ENCODE measurements at places on chromosomes 5 and 9. TPM values are rescaled to one million over a fixed set of nuclear protein-coding genes. Genes with fewer than 3 reads are reported as not detected.

- DNase-seq: no peak
Measured at GRCh38 chr5:139919308-139919707, 123.7 kb downstream of the PSD2 start.

- no peak for DNase-seq
Measured at GRCh38 chr9:115540091-115540490, 422.1 kb upstream of the TNC start.

DNA sequence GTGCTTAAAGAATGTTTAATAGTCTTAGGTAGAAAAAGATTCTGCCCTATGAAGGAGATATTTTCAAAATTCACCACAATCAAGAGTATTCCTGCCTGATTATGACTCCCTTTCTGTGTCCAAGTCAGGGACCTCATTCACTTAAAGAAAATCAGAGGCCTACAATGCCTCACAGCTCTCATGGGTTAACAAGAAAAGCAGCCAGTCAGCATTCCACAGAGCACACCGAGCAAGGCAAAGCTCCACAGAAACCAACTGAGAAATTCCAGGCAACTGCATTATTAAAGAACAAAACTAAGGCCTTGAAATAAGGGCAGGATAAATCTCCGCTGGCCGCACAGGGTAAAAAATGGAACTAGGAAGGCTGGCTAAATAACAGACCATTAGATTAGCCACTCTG is 161.1 kb downstream of the TARS1 start:
- no peak for DNase-seq

DNA sequence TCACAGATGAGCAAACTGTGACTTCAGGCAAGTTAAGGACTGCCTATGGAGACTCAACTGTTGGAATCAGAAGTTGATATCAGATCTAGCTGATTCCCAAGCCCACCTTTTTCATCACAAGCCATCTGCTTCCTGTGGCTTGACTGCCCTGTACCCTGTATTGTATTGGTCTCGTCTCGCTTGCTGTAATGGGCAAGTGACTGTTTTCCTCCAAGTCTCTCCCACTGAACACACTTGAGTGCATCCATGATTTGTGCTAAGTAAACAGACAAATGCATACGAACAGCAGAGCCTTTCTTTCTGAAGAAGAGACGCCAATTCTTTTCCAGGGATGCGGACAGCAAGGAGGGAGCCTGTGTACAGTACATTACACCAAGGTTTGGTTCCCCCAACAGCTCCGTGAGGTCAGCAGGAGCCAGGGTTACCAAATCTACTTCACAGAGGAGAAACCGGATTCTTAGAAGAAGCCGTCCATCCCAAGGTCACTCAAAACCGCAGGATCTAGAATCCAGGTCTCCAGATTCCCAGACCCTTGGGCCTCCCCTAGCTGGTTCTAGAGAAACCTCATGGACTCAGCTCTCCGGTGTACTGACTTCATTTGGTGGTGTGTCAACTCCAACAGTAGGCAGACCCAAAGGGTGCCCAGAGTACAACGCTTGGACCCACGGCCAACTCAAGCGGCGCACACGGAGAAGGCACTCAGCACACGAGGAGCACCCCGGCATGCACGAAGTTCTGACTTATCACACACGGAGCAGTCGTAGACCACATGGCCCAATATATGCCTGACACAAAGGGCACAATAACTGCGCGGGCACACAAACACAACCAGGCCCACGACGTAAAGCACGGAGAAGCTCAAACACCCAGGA is 1.1 kb downstream of the BAG1 start:
- DNase-seq: no peak

GRCh38 chr5:141877356-141878185 is 639 bp downstream of the PCDH1 start:
- no peak for DNase-seq

DNA sequence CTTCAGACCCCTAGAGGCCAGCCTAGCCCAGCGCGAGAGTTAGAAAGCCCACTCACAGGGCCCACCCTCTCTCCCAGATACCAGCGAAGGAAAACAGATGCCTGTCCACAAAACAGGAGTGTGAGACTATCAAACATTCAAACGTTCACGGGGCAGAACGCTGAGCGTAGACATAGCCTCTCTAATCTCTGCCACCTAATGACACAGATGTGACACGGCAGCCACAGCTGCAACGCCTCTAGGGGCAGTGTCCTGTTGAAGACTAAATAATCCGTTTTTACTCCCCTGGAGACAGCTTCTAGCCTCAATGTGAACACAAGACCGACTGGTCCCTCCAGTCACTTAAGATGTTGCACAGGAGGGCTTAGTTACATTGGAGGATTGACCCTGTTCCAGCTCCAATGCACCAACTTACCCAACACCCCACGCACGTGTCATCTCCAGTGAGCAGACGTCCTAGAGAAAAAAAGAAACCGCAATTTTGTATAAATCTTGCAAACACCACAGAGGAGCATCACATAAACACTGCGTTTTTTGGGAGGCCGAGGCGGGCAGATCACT is 14.3 kb downstream of the DIPK1B start:
- no peak for DNase-seq

- no peak for DNase-seq
Measured at GRCh38 chr5:37506722-37507121, 127.6 kb downstream of the WDR70 start.

GRCh38 chr9:123109540-123110279 is 76.2 kb downstream of the GPR21 start:
- DNase-seq: no peak

Gene COL27A1
- 1.4 TPM for polyA plus RNA-seq

Gene PTPN3
- 12.6 TPM for polyA plus RNA-seq

Gene NIM1K
- not detected for polyA plus RNA-seq

Gene IGFBPL1
- polyA plus RNA-seq: not detected

Gene ZNF346
- 4.2 TPM for polyA plus RNA-seq

Gene SPINK6
- polyA plus RNA-seq: 0.86 TPM
